Activated CD4-positive, alpha-beta memory T cell treated with anti-CD3 and anti-CD28 coated beads, Interleukin-2, amount 10 ng/mL, durations not matched to agents 7 days and 5 days (primary cell): ENCODE measurements at places on chromosomes 3 and 15.

DNA sequence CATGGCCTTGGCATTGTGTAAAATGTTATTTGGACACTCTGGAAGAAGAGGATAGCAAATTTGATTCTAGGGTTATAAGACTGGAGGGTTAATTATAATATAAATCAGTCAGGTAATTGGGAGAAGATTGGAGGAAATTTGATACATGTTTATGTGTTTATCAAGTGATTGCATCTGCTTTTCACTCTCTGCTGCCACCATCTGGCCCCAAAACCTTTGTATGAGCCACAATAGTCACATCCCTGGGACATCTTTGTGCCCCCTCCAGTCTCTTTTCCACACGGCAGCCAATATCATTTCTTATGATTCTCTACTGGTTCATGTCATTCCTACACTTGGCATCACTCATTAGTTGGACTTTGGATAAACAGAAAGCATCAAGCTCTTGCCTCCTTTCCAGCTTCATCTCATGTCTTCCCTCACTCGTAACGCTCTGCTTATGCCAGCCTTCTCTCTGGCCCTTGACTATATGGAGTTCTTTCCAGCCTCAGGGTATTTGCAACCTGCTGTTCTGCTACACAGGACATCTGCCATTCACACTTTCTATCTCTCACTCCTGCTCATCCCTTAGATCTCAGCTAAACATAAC lies 602.3 kb upstream of the SUCLG2 start:
- DNase-seq = peak; percentile 19

DNA sequence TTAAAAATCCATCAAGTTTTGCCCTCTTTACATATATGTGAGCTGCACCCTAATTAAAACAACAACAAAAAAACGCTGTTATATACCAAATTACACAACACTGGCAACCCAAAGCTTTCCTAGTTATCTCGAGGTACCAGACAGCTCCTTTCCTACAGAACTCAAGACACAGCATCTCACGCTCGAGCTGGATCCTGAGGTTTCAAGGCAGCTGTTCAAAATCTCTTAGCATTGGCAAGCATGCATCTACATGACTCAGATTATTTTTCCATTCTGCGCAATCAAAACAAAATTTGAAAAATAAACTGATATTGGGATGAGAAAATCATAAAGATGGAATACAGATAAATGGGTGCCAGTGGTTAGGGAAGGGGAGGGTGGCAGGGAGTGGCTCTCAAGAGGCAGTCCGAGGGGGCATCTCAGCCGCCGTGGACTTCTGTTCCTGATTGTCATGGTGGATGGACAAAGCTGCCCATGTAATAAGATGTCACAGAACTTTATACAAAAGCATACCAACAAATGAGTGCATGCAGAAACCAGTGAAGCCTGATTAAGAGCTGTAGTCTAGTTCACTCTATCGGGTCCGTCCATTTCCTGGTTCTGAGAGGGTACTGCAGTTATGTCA lies 91.5 kb downstream of the ADAMTS17 start:
- DNase-seq = no peak

GRCh38 chr3:70183781-70184504 lies 128.5 kb downstream of the MDFIC2 start:
- no peak for DNase-seq

GRCh38 chr3:38580450-38581382 lies 68.8 kb downstream of the SCN5A start:
- peak; percentile 10 for DNase-seq

- DNase-seq = no peak
Observed at GRCh38 chr3:23952646-23953045, 7.6 kb downstream of the NR1D2 start.

DNA sequence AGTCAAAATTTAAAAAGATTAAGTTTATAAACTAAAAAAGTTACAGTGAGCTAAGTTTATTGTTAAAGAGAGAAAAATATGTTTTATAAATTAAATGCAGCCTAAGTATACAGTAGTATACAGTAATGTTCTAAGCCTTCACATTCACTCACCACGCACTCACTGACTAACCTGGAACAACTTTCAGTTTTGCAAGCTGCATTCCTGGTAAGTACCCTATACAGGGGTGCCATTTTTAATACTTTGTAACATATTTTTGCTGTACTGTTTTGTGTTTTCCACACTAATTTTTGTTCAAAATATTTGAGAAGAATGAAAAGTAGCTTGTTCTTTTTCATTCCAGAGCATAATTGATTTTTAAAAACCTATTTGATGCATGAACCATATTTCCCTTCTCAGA lies 524.9 kb downstream of the RBMS3 start:
- no peak for DNase-seq

DNA sequence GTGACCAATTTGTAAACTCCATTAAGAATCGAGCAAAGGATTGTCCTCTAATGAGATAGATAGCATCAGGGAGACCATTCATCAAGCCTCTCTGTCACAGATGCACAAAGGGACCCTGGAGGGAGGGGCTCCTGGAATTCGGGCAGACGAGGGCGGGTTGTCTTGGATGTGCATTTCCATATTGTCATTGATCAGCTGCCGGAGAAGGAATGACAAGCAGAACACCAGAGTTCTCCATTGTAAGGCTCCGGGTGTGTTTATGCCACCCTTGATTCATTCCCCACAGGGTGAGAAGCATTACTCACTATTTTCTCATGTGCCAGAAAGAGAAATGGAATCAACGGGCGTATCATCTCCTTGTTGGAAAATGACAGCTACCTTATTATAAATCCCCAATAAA lies 167.5 kb downstream of the EBLN2 start:
- no peak for DNase-seq

DNA sequence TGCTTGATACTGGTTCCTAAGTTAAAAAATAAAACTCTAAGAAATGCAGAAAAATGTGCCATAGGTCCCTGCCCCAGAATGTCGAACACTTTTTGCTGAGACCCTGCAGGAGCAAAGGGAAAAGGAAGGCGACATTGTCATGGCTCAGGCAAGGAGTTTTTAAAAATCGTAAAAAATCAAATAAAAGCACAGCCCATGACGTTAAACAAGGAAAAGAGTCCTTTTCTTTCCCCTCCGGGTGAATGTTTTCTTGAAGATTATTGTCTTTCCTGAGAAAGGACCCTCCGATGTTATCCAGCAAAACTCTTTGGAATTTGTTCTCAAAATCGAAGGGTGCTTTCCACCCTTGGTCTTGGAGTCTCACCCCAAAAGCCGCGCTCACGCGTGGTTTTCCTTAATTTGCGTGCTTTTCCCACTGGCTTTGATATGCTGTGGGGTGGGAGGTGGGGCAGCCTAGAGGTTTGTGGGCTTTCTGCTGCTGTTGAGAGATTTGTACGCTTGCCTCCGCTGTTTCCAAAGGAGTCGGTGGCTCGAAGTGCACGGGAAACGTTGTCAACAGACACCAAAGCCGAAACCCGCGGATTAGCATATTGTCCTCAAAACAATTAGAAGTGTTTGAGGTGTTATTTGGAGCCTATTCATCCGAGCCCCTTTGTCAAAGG lies 2.9 kb downstream of the SOX14 start:
- no peak for DNase-seq

- no peak for DNase-seq
Observed at GRCh38 chr3:56962206-56962605, 98.3 kb upstream of the SPATA12 start.

DNA sequence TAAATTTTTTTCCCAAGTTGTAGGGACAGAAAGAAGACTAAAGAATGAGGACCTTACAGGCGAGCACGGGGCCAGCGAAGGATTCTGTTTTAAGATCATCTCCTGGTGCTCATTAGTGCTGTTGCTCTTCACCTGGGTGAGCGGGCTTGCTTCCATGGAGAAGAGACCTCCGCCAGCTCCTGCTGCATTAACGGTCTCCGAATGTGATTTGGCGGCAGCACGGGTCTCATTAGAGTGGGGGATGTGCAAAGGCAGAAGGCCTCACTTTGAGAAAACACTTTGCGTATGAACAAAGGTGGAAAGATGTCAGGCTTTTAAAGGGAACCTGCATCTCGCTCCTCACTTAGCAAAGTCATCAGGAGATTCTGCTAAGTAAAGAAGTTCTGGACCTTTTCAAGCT lies 753.4 kb upstream of the CFAP20DC start:
- DNase-seq = no peak

DNA sequence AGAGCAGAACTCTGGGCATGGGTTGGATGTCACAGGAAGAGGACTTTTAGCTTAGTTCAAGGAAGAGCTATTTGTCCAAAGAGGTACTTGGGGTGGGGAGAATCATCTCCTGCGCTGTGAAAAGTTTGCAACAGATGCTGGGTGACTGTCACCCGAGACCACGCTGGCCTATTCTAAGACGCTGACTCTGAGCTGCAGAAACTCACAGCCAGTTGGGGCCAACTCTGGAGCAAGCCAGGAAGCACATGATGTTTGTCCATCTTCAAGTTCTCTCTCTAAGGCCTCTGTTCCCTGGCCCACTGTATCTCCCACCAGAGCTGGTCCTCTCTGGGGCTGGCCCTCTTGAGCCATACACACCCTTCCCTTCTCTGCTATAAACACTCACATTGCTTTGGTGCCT lies 17.9 kb upstream of the CDCP1 start:
- DNase-seq = no peak

- no peak for DNase-seq
Observed at GRCh38 chr15:77808075-77808474, 175.4 kb upstream of the LINGO1 start.

GRCh38 chr3:127456471-127457093 lies 134.0 kb downstream of the TPRA1 start:
- DNase-seq = no peak

DNA sequence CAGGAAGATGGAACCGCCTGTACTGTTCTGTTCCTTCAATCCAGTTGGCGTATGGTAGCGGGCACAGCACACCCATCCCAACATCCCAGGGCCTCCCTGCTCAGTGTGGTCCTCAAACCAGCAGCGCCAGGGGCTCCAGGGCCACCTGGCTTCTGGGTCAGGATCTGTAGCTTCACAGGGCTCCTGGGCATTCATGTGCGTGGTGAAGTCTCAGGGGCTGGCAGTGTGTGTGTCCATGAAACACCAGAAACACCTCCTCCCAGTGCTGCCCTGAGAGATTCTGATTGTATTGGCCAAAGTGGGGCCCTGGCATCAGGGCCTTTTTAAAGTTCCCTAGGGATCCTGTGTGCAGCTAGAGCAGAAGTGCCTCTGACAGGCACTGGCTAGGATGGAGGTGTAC lies 42.1 kb downstream of the ABTB1 start:
- DNase-seq = no peak

GRCh38 chr3:12753275-12754028 lies 5.6 kb downstream of the TMEM40 start:
- DNase-seq = no peak

DNA sequence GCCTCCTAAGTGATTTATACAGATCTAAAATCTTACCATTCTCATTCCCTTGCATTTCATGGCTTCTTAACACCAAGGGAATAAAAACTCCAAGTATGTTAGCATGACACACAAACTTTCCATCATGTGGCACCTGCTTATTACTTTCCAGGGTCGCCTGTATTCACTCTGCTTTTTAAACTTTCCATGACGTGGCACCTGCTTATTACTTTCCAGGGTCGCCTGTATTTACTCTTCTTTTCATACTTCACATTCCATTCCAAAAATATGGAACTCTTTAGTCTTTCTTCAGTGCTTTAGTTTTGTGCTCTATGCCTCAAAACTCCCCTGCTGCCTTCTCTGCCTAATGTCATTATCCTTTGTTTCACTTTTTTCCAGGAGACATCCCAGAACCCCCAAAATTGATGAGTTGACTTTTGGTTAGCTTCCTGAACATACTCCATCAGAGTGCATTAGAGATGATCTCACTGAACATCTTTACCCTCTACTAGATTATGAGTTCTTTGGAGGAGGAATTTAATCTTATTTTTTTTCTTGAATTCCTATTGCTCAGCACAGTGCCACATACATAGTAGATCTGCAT lies 47.0 kb downstream of the CALML4 start:
- DNase-seq = no peak

DNA sequence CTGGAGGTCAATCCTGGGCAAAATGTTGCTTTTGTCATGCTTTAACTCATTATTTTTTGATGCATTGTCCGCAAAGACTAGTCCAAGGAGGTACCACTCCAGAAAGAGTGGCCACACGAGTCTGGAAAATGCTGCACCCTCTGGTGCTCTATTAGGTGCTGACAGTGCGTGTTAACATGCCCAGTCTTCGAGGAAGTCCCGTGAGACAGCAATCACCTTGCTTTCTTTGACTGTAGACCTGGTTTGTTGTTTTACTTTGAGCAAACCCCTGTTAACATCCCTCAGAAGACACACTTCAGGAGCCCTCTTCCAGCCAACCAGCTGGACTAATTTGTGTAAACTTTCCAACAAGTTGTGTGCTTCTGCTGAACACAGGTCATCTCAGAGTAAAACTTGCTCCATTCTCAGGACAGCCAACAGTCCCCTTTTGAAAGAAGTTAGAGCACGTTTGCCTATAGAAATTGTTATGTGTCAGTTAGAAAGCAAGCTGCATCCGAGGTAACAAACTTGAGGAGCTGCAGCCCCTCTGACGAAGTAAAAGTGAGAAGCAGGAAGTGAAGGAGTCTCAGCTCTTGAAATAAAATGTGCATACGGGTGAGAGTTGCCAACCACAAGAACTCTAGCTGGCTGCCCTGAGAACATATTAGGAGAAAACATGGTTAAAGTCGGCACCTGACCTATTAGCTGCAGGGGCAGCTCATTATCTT lies 205.0 kb downstream of the LPP start:
- no peak for DNase-seq

GRCh38 chr3:125440559-125440955 lies 65.4 kb upstream of the ZNF148 start:
- no peak for DNase-seq

GRCh38 chr15:80275961-80276360 lies 23.9 kb upstream of the CTXND1 start:
- DNase-seq = no peak

DNA sequence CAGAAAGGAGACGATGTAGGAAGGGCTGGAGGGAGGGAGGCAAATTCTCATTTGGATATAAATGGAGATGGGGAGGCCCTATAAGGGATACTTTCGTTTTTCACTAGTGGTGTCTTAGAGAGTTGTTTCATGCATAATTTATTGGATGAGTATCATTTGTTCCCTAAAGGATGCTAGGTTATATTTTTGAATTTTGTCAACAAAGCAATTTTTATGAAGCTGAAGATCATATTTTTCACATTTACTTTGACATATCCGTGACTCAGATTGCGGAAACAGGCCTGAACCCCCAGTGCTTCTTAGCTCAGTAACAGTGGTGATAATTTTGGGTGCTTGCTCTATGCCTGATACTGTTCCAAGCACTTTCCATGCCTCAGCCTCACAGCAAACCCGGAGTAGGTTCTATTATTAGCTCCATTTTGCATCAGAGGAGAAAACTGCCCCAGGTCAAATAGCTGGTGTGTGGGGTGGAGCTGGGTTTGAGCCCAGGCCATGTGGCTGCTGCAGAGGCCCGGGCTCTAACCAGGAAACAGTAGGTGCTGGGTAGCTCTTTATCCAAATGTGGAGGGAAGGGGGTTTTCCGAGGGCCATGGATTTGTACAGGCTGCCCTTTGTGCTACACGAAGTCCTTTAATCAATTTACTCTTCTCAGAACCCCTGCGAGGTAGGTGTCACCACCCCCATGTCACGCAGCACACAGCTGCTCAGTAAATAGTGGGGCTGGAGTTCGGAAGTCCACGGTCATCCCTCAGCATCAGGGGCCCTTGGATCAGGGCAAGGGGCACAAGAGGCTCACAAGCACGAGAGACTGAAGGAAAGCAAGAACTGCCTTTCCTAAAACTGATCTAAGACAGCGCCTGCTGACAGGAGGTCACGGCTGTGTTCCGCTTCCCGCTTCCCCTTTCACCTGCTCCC lies 99.1 kb downstream of the SLC49A4 start:
- no peak for DNase-seq
